ENCODE measurements at places on chromosomes 3 and 15.

GRCh38 chr15:73001840-73002239 lies 50.4 kb upstream of the NEO1 start:
- no peak for DNase-seq

- DNase-seq = no peak
Observed at GRCh38 chr3:71629289-71629688, 45.8 kb upstream of the FOXP1 start.

DNA sequence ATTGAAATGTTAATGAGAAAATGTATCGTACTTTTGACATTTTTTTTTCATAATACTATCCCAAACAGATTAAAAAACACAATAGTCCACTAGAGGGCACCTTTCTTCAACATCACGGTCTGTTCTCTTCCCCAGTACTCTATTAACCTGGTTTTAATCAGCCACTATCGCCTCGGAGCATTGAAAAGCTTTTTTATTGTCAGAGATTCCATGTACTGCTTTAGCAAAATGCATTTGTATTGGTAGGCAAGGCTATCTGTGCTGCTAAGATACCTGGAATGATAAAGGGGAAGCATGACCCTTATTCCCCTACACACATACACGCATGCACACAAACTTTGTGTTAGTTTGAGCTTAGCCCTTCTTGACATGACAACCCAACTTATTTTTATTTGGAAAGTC lies 160.1 kb upstream of the IL12A start:
- DNase-seq = no peak

GRCh38 chr3:39104961-39105686 lies 2.3 kb downstream of the GORASP1 start:
- no peak for DNase-seq

GRCh38 chr3:113684271-113684819 lies 12.1 kb downstream of the USF3 start:
- DNase-seq = no peak

DNA sequence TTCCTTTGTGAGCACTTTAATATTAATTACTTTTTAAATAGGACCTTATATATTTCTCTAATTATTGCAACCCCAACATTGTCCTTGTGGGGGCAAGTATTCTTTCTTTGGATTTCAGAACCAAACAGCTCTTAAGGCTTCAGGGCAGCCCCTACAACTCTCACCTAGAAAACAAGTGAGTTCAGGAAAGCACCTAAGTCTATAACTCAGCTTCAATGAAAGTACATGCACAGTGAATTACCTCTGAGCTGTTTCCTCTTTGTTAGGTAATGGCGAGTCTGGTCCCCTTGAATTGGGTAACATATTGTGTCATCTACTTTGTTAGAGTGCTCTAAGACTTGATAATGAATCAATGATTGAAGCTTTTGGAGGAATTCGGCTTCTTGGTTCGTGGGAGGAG lies 545.7 kb downstream of the NLGN1 start:
- DNase-seq = no peak

- no peak for DNase-seq
Observed at GRCh38 chr3:45553469-45553974, 41.0 kb upstream of the LIMD1 start.

DNA sequence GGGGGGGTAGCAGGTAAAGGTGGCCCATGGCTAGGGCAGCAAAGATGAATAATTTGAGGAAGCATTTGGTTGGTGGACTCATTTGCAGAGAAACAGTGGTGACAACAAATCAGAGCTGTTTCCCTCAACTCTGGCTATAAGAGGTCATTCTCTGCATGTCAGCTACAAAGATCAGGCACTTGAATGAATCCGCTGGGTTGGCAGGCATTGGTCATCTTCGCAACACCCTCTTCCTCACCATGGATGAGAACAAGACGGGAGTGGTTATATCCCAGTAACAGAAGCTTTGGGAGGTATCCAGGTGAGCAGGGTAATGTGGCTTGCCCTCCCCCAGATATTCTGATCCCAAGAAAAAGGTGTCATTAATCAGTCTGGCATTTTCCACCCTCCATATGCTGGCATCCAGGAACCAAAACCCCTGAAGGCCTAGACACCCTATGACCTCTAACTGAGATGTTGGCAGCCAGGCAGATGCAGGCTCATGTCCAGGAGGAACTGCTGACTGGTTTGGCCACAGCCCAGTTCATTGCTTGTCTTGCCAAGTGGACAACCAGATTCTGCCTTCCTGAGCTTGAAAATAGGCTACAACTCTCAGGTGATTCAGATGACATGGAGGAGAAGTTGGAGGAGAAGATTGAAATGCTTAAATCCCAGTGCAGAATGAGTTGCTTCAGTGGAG lies 108.9 kb upstream of the TRIM42 start:
- no peak for DNase-seq

DNA sequence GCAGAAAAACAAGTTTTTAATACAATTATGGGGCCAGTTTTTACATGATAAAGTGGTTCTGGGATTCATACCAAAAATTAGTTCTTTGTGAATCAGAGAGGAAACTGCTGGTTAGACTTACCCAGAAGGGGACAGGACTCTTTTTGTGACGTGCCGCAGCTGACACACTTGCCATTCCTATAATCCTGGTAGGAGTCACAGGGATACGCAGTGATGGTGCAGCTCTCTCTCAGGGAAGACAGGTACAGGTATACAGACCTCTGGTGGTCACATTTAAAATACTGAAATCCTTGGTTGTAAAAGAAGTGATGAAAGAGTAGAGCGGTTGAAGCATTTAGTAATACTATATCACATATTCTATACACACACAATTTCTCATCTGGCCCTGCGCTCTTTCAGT lies 20.2 kb upstream of the TMEM41A start:
- DNase-seq = no peak

GRCh38 chr15:92848464-92848851 lies 51.7 kb upstream of the CHD2 start:
- DNase-seq = no peak

DNA sequence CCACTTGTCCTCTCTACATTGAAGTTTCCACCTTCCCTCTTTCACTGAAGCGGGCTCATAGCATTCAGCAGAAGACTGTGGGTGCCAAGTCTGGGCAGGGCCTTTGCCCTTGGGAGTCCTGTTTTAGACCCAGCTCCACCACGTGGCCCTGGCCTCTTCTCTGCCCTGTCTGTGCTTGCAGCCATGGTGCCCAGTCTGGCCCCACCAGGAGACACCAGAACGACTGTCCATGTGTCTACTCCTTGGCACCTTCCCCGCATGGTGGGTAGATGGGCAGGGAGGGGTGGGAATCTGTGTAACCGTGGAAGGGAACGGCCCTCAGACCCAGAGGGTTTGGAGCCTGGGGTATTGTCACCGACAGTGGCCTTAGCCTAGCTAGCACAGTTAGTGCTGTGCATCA lies 17.9 kb upstream of the EMC3 start:
- no peak for DNase-seq

- no peak for DNase-seq
Observed at GRCh38 chr3:37171144-37171543, 3.2 kb downstream of the LRRFIP2 start.

- DNase-seq = no peak
Observed at GRCh38 chr3:34376691-34377090, 578.3 kb downstream of the PDCD6IP start.

- no peak for DNase-seq
Observed at GRCh38 chr3:48596676-48597407, 1.7 kb upstream of the COL7A1 start.

DNA sequence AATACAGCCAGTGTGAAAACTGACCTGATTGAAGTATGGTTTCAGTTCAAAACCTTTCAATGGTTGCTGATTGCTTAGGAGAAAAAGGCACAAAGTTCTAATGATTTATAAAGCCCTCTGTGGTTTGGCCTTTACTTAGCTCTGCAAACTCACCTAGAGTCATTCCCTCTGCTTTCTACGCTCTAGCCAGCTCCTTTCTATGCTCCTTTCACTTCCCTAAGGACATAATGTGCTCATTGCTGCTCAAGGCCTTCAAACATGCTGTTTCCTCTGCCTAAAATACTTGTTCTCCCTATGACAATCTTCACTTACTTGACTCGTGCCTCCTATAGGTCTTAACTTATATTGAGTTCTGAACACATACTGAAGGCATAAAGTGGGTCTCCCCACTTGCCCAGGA lies 19.0 kb downstream of the RPL39L start:
- DNase-seq = no peak

- DNase-seq = no peak
Observed at GRCh38 chr15:93219859-93220420, 130.9 kb upstream of the RGMA start.

- peak; percentile 23 for DNase-seq
Observed at GRCh38 chr3:141863491-141863890, 13.0 kb upstream of the ATP1B3 start.

Data from bone marrow (tissue), 2 donors.